ENCODE measurements at places on chromosomes 6 and 20.
A peak's percentile ranks its signal among the peaks of the same experiment; 100 is the strongest.

DNA sequence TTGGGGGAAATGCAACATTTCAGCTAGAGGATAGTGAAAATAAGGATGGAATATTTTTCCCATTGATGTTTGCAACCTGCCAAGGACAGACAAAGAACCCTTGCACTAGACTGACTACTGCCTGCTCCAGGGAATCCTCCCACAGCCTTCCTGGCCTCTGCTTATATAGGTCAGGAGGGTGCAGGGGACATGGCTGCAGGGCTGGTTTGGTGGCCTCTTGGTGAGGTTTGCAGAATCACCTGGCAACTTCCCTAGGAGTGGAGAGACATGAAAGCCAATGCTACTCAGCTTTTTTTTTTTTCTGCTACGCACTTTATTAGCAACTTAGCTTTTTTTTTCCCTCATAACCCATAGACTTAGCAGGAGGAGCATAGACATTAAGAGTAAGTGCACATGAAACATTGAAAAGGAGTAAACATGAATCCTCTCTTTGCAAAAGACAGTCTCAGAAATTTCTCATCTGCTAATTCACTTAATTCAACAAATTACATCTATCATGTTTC, 39.8 kb upstream of the CDYL start:
- no peak for DNase-seq

DNA sequence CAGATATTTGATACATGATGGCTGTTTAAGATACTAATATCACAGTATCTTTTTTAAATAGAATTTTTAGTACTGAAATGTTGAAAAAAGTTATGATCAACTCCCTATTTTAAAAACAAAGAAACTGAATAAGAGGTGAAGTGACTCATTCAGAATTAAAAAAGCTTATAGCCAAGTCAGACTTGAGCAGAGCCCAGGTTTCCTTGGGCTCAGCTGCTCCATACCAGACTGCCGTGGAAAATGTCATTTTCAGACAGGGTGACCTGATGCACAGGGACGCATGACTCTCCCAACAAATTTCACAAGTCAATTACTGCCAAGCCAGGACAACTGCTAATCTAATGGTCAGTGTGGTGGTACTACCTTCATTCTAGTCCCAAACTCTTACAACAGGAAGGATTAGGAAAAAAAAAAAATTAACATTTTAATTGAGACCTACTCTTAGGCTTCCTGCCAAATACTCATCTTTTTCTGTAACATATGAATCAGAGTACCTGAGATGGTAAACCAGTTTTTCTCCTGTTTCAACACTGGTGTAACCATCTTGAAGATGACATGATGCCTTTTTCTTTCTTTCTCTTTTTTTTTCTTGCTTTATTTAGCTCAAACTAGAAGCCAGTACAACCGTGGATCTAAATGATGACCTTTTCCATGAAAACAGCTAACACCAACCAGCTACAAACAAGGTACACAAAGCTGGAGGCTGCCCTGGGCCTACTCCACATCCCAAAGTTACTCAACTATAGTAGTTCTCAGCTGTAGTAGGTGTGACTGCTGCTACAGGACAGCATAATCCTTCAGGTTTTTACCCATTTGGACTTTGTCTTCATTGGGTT, 30.5 kb downstream of the SLC22A23 start:
- DNase-seq = peak; percentile 17

GRCh38 chr6:125816828-125817280, 26.1 kb downstream of the NCOA7 start:
- no peak for DNase-seq

GRCh38 chr6:76052314-76052713, 20.1 kb downstream of the IMPG1 start:
- no peak for DNase-seq

GRCh38 chr20:35263532-35264341, 14.2 kb downstream of the MMP24OS start:
- peak; percentile 49 for DNase-seq

DNA sequence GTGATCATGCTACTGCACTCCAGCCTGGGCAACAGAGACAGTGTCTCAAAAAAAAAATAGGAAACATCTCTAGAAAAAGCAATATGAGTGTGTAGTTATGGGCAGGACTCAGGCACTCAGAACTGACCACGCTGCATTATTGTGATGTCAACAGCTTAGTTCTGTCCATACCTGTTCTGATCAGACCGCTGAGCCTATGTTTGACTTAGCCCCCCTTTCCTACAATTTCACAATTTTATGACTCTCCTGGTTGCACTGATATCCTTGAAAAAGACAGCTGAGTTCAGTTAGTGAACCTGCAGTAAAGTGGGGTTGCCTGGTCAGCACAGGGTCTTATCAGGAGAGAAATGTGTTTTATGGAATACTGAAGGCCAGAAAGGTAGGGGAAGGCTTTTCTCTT, 37.8 kb upstream of the PRDM1 start:
- DNase-seq = no peak

GRCh38 chr6:92000112-92000511, 1413.2 kb upstream of the MAP3K7 start:
- no peak for DNase-seq

DNA sequence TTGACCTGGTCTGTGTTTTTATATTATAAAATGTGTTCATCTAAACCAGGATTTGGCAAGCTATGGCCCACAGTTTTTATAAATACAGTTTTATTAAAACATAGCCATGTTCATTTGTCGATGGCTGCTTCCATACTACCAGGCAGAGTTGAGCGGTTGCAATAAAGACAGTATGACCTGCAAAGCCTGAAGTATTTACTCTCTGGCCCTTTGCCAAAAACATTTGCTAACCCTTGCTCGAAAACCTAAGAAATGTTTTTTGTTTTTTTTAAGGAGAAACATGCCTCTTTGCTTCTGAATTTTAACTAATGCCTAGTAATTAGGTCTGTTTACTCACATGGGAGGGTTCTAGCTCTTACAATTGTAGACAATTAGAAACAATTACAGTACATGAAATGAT, 67.4 kb upstream of the SMIM28 start:
- DNase-seq = no peak
